ENCODE measurements at places on chromosomes 12 and 14.
A peak's percentile ranks its signal among the peaks of the same experiment; 100 is the strongest.

- no peak for DNase-seq
These were observed 20.9 kb downstream of the PLEKHA5 start for GRCh38 chr12:19150273-19150900.

- DNase-seq: no peak
These were observed 352 bp downstream of the PLXNC1 start for GRCh38 chr12:94148739-94149118.

GRCh38 chr12:40261937-40262336 is 37.1 kb downstream of the LRRK2 start:
- DNase-seq: no peak

GRCh38 chr12:57085999-57086492 is 2.9 kb upstream of the NAB2 start:
- peak; percentile 90 for DNase-seq

DNA sequence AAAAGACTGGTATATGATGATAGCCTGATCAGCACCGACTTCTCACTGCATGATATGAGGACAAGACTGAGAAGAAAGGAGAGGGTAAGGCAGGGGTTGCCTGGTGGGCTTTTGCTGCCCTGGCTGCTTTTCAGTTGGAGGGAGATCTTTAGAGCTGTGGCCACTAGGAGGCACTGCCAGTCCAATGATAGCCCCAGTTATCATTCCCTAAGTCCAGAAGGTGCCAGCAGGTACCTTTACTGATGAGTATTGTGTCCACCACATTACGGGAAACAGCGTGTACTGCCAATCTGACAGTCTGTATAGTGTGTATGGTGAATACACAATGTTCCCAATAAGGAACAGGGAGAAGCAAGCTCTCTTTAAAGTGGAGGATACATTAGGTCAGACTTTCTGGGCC is 55.8 kb upstream of the CCDC175 start:
- no peak for DNase-seq

DNA sequence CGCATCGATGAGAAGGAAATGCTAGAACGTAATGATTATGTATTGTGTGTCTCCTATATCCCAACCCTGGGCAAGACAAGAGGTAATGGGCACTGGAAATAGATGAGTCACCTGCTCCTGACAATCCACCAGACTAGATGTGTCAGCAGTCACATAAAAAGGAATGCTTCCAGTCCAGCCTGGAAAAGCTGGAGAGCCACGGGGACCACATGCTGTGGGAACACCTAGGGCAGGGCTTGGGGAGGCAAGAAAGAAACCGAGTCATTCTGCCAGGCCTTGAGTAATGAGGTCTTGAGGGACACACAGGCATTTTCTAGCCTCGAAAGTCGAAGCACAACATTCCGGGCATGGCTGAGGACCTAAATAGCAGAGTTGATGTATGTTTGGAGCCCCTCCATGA is 716.7 kb upstream of the TMEM132C start:
- DNase-seq: no peak

- no peak for DNase-seq
These were observed 44.2 kb downstream of the LGMN start for GRCh38 chr14:92704036-92704804.

GRCh38 chr14:104423701-104424405 is 155.7 kb upstream of the C14orf180 start:
- DNase-seq: no peak

GRCh38 chr12:50246873-50247612 is 36.3 kb downstream of the LIMA1 start:
- peak; percentile 72 for DNase-seq

DNA sequence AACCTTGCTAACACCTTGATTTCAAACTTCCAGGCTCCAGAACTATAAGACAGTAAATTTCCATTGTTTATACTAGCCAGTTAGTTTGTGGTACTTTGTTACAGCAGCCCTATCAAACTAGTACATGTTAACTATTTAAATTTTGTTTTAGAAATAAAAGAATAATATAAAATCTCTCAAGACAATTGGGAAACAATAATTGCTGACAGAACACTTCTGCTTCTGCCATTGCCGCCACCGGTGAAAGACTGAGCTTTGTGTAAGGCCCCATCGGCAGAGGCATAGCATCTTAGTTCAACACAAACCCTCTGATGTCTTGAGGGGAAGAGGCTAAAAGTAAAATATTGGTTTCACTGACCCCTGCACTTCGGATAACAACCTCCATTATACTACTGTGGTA is 1607.1 kb upstream of the SEL1L start:
- no peak for DNase-seq

GRCh38 chr12:92369636-92370035 is 224.0 kb upstream of the BTG1 start:
- no peak for DNase-seq

DNA sequence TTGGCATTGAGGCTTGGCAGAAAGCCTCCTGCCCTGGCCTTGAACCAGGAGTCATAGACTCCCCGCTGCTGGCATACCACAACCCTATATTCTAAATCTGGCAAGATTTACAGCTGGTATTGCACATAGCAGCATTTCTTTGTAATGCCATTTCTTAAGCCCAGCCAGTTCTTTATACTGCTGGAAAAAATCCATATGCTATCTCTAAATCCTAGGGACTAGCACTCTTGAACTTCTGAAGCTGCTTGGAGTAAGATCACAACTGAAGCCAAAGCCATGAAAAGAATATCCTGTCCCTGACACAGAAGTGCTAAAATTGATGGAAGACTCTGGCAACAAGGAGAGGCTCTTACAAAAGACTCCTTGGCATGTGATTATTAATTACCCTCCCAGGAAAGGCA is 89.3 kb downstream of the KCNC2 start:
- DNase-seq: no peak

DNA sequence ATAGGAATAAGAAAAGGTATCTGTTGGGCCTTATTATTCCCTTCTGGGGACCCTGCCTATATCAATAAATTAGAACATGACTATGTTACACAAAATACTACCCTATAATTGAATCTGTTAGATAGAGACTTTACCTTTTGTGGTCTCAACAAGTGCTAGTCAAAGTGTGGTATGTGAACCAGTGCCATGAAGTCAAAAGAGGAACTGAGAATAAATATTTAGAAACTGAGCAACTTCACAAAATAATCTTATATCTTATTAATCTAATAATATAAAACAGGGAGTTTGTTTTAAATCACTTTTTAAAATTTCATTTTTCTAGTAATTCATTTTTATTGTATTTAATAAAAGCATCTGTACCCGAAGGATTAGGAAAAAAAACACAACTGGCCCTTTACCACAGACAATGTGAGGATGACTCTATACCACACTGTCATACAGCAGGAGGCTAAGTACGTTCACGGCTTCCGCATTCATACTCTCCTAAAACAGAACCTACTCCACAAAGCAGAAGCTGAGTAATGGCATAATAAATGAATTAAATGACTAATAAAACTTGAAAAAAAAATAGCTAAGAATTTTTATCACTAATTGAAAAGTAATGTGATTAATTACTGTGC is 42.1 kb downstream of the SEC23A start:
- DNase-seq: no peak

DNA sequence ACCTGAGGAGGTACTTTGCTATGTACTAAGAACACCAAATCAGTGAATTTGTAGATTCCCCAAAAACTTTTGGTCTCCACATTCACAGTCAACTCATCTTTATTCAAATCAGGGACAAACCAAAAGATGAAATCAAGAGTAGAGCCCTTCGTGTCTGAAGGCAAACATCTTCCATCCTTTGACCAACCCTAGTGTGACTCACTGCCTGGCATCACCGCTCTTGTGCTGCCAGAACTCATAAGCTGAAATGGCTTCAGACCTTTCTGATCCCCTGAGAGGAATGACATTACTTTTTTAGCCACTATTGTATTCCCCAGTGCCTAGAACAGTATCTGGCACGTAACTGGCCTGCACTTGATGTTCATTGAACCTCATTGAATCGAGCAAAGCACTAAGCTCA is 50.1 kb downstream of the GOLGA5 start:
- DNase-seq: no peak

DNA sequence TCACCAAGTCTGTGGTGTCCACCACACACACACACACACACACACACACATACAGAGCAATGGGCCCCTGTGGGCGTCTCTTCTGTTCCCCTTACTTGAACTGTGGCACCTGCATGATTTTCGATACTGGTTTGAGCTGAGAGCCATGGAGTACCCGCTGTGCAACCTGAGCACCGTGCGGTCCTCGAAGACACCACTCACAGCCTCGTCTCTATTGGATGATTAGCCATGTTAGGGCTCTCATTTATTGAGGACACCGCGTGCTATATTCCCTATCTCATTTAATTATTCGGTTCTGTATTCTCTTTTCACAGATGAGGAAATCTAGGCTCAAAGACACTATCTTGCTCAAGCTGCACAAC is 623 bp upstream of the C14orf132 start:
- no peak for DNase-seq

GRCh38 chr12:76674669-76675315 is 89.1 kb upstream of the ZDHHC17 start:
- no peak for DNase-seq

DNA sequence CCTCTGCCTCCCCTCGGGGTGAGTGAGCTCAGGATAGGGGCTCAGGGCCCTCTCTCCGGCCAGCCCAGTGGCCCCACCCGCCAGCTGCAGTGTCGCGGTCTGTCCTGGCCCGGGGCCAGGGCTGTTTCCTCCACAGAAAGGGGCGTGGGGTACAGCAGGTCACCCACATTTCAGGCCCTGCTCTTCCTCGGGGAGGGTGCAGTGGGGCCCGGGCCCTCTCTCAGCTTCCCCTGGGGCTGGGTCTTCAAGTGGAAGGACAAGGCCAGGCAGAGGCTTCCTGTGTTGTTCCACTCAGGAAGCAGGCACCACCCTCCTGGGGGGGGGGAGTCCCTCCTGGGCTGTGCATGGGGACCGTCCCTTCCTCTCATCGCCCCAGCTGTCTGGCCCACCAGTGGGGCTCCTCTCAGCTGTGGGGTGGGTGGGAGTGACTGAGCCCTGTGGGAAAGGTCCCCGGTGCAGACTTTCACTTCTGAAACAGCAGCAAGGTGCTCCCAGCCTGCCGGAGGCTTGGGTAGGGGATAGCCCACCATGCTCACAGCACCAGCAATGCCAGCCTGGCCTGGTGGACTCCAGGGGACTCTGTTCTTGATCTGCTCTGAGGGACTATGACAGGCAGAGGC is 3.7 kb downstream of the GPR132 start:
- DNase-seq: no peak

DNA sequence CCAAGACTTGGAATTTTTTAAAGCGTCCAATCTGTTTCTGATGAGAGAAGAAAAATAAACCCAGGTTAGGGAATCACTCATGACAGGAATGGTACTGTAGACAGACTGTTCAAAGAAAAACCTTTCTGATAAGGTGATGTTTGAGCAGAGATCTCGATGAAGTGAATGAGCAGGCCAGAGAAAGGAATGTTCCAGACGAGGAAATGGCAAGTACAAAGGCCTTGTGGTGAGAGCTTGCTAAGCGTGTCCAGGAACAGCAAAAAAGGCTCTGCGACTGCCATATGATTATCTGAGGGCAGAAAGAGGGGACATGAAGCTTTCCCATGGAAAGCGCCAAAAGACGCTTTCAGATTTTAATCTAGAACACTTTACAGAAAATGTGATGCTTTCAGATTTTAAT is 458.4 kb upstream of the SOX5 start:
- no peak for DNase-seq

- DNase-seq: peak; percentile 29
These were observed 285.8 kb downstream of the NUAK1 start for GRCh38 chr12:105852951-105853350.
